Fibroblast of villous mesenchyme (primary cell): ENCODE measurements at places on chromosomes 13 and 19.
A peak's percentile ranks its signal among the peaks of the same experiment; 100 is the strongest.

- no peak for DNase-seq
Observed at GRCh38 chr19:3006075-3006767, 22.9 kb downstream of the TLE2 start.

DNA sequence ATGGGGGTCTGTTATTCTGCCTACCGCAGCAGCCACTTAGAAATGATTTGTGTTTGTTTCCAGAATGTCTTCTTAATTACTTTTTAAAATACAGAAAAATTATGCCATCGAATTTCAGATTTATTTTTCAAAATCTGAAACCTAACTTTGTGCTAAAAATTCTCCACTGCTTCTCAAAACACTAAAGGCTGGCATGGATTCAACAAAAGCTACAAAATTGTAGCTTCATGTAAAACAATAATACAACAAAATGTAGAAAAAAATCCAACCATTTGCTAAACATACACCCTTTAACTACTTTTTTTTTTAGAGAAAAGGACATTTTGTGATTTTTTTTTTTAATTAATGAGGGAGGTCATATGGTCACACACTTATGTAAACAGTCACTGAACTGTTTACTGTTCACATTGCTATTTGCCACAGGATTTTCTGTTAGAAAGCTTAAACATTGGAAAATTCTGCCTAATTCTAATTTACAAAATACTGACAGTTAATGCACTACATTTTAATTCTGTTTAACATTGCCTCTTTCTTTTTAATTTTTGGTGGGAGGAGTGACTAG, 606.6 kb downstream of the DCT start:
- no peak for DNase-seq

GRCh38 chr13:104321756-104322155, 1255.5 kb upstream of the SLC10A2 start:
- no peak for DNase-seq

GRCh38 chr13:101447852-101448251, 4.6 kb upstream of the ITGBL1 start:
- DNase-seq = peak; percentile 42

- peak; percentile 24 for DNase-seq
Observed at GRCh38 chr13:31200637-31200971, 829 bp downstream of the B3GLCT start.

GRCh38 chr19:9834726-9835506, at the start of gene PIN1:
PIN1 (plus strand) TSS chr19:9835318; CDS start chr19:9835345, 27 bp downstream.
- DNase-seq = peak; percentile 98

DNA sequence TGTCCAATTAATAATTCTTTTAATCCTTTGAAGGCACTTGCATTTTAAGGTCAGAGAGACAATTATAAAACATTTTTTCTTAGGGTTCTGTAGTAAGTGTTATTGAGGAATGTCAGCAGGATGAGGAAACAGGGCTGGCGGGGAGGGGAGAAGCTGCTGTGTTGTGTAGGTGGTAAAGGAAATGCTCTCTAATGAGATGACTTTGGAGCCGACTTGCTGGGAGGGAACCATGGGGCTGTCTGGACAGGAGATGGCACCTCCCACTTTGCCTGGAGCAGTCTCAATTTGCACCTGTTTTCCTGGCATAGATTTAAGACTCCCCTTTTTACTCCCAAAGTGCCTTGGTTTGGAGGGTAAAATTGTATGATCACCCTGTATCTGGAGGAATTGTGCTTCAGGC, 230.4 kb downstream of the ATP8A2 start:
- DNase-seq = no peak

DNA sequence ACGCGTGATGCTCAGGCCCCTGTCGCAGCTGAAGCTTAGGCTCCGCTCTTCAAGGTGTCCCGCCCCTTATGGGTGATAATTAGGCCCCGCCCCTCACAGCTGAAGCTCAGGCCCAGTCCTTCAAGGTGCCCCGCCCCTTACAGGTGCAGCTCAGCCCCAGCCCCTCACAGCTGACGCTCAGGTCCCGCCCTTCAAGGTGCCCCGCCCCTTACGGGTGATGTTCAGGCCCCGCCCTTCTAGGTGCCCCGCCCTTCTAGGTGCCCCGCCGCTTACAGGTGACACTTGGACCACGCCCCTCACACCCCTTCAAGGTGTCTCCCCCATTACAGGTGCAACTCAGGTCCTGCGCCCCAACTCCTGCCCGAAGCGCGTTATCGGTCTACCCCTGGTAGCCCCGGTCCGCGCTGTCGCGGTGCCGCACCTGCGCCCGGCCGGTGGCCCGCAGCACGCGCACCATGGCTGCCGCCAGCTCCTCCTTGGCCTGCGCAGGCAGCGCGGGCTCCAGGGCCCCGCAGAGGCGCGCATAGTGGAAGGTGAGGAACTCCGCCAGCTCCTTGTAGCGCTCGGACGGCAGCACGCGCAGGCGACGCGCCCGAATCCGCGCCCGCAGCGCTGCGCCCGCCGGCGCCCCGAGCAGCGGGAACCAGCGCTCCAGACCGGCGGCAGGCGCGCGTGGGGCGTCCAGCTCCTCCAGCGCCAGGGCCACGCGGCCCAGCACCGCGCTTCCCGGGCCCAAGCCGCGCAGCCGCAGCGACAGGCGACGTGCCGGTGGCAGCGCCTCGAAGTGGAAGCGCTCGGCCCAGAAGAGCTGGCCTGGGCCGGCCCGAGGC, 7.3 kb downstream of the RASAL3 start:
- no peak for DNase-seq

GRCh38 chr19:4556597-4557127, 2.8 kb downstream of the SEMA6B start:
- DNase-seq = peak; percentile 49

DNA sequence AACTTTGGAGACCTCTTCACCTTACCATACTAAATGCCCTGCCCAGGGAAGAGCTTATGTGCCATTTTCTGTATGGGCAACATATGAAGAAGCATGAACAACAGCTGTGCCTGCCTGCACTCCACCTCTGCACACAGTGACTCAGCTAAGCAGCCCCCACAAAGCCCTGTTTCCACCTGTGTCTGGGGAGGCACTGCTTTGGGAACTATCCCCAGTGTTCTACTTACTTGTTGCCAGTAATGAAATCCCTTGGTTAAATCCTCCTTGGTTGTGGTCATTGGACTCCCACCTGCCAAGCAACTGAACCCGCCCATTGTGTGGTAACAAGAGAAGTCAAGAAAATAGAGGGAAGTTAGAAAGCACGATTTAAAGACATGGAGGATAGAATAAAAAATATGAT, 84.6 kb downstream of the NALCN start:
- no peak for DNase-seq

DNA sequence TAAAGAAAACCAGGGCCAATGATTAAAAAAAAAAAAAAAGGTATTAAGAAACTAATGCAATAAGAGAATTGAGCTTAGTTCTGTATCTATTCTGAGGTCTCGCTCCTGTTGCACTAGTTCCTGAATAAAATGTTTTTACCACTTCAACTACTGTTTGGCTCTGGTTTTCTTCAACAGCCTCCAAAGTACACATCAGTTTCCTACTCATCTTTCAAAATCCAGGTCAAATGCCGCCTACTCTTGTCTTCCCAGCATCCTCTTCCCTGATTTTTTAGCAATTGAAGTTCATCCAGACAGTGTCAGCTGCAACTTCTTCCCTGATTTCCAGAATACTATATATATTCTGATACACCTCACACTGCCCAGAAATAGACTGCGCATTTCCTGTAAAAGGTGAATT, 1.4 kb upstream of the RCBTB1 start:
- peak; percentile 27 for DNase-seq

DNA sequence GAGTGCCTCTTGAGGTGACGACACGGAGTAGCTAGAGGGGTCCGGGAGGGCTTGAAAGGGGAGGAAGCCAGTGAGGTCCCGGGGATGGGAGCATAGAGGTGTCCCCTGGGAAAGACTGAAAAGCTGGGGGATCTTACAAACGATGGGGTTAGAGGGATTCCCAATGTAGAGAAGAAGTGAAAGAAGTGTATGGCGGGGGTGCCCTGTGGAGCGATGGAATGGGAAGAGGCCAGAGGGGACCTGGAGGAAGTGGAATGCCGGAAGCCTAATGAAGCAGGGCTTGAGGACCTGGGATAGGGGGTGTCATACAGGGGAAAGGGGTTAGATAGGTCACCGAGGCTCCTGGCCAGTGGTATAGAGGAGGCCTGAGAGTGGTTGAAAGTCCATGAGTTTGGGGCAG, 580 bp downstream of the AP2A1 start:
- no peak for DNase-seq

GRCh38 chr13:40996426-40997092, 22.6 kb downstream of the ELF1 start:
- DNase-seq = no peak

DNA sequence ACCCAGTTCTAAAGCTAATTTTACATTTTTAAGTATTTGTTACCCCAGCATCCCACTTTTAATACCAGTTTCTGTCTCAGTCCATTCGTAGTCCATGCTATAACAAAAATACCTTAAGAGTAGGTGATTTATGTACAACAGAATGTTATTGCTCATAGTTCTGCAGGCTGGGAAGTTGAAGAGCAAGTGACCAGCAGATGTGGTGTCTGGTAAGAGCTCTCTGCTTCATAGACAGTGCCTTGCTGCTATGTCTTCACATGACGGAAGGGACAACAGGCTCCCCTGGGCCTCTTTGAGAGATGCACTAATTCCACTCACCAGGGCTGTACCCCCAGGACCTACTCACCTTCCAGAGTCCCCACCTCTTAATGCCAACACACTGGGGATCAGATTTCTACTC, 96.6 kb downstream of the COL4A2 start:
- peak; percentile 65 for DNase-seq

GRCh38 chr19:10452726-10453618, 32.6 kb downstream of the PDE4A start:
- DNase-seq = no peak

DNA sequence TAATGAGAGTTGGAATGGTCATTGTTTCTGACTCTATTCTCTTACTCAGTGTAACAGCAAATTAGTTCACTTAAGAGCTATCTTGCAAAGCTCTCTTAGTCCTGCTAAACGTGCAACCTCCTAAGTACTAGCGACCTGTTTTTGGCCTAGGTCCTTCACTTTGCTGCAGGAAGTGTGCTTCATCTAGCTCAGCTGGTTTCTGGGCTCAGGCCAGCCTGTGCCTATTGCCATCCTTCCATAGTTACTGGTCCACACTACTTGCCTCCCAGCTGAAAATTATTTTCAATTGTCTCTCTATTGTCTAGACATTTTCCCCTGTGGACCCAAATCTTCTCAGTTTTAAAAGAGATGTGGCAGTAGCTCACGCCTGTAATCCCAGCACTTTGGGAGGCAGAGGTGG, 561.3 kb downstream of the FGF9 start:
- DNase-seq = no peak

- DNase-seq = no peak
Observed at GRCh38 chr19:35254341-35255297, 5.8 kb downstream of the LSR start.

- DNase-seq = no peak
Observed at GRCh38 chr19:52170863-52171320, 529 bp downstream of the ZNF836 start.

DNA sequence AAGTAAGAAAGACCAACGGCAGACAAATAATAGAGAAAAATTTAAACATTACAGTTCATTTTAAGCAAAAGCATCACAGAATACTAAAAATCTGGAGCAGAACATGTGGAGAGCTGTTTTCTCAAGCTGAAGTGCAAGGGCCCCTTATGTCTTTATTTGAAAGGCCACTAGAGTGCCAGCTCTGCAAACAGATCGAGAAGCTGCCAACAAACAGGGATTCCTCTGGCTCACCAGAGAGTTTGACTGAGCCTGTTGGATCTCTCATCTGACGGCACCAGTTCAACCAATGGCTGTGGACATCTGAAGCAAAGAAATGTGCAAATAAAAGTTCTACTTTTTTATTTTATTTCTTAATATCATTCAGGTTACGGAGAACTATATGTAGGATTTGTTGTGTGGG, 119.7 kb downstream of the COL4A2 start:
- no peak for DNase-seq

DNA sequence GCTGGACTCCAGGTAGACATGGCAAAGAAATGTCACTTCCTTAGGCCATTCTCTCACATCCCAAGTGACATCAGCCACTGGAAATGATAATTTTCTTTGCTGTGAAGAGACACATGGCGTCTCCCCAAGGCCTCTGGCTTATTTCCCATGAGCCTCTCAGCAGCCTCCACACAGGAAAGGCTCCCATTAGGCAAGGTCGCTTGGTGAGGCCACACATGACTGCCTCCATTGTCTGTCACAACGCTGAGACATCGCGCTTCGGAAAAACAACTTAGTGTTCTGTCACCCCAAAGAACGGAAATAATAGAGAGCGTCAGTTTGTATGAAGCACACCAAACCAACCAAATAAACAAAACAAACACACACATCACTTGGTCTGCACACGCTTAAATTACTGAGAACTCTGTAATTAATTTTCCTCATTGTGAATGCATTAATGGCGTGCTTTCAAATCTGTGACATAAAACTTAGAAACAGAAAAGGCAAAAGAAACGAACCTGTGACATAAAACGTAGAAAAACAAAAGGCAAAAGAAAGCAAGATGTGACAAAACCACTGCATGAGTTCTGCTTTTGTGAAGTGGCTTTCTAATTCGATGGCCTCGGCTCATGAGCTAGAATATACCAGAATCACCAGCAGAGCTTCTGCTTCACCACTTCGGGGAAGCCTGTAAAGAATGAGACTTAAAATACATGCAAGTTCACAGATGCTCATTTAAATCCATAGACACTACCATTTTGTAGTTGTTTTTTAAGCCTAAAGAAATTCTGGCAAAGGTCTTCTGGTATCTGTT, 404.2 kb upstream of the SGCG start:
- no peak for DNase-seq

DNA sequence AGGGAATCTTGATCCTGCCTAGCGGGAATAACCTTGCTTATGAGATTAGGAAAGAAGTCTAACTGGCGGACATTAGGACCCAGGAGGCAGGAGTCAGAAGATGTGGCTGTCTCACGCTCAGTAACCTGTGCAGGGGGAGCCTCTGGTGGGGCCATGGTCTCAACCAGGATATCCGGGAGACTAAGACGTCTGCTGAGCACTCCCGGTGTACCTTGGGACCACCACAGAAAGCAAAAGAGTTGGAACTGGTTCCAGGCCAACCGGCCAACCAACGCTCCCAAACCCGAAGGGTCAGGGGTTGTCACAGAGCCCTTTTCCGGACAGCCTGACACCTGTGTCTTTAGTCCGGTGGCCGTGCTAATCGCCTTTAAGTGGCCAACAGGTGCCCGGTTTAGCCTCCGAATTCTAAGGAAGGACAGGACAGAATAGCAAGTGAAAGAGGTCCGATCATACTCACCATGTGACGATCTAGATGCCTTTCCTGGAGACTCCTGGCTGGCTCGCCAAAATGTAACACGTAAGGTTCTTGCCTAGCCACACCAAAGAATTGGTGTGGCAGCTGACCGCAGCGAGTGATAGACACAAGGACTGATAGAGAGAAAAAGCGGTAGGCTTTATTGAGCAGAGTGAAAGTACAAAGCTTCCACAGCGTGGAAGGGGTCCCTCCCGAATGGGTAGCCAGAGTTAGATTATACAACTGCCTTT, 103.9 kb upstream of the DIAPH3 start:
- DNase-seq = no peak

GRCh38 chr13:112168761-112169160, 101.8 kb downstream of the SOX1 start:
- no peak for DNase-seq

DNA sequence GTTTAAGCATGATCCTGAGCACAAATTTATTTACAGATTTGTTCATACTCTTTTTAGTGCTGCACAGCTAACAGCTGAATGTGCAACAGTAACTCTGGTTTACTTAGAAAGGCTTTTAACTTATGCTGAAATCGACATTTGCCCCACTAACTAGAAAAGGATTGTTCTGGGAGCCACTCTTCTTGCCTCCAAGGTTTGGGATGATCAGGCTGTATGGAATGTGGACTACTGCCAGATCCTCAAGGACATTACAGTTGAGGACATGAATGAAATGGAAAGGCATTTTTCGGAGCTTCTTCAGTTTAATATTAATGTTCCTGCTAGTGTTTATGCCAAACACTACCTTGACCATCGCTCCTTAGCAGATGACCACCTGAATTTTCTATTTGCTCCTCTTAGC, 16.0 kb downstream of the ZNF100 start:
- DNase-seq = peak; percentile 30
